Activated T-cell treated with anti-CD3 and anti-CD28 coated beads, Interleukin-2, amount 50 U/mL, for 72 hours (primary cell): ENCODE measurements at places on chromosomes 13 and 19. TPM values are rescaled to one million over a fixed set of nuclear protein-coding genes. Genes with fewer than 3 reads are reported as not detected.

- DNase-seq, result no peak
- peaks cover 20% of the 10 kb centered on the region for H3K27me3 ChIP-seq
- H3K4me3 ChIP-seq, result no peak overlapping the region
- no peaks in the 10 kb centered on the region for H3K36me3 ChIP-seq
- no peak overlapping the region for H3K27ac ChIP-seq
- H3K4me1 ChIP-seq, result peaks cover 10% of the 10 kb centered on the region
Observed at GRCh38 chr19:31312677-31313244, 36.5 kb downstream of the TSHZ3 start.

DNA sequence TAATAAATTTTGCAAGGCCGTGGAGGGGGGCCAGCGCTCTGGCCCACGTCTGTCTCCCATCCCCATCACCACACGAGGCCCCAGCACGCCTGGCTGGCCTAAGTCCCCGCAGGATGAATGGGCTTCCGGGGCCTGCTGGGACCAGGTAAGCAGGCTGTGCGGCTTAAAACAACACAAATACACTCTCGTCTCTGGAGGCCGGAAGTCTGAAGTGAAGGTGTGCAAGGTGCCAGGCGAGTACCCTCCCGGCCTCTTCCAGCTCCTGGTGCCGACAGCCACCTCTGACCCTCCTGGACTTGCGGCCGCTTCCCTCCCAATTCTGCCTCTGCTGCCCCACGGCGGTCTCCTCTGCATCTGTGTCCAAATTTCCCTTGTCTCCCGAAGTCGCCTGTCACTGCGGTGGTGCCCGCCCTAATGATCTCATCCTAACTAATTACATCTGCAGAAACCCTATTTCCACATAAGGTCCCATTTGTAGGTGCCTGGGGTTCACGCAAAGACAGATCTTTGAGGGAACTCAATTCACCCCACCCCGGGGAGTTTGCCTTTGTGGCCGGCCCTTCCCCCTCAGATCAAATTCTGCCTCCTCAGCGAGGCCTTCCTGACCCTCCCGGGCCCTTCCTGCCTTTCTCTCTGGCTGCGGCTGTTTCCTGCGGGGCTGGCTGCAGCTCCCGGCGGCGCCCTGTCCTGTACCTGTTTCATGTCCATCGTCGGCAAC, 8.1 kb upstream of the PTBP1 start:
- H3K4me3 ChIP-seq, result no peak overlapping the region
- no peaks in the 10 kb centered on the region for H3K4me1 ChIP-seq
- peaks cover 6% of the 10 kb centered on the region for H3K27me3 ChIP-seq
- no peaks in the 10 kb centered on the region for H3K36me3 ChIP-seq
- no peak overlapping the region for H3K27ac ChIP-seq

- DNase-seq, result no peak
- peaks cover 24% of the 10 kb centered on the region for H3K4me1 ChIP-seq
- H3K27me3 ChIP-seq, result peaks cover 11% of the 10 kb centered on the region
- H3K36me3 ChIP-seq, result peaks cover 23% of the 10 kb centered on the region
- H3K27ac ChIP-seq, result no peak overlapping the region
- H3K4me3 ChIP-seq, result peak overlapping the region; percentile 48
Observed at GRCh38 chr19:53131727-53132126, 983 bp downstream of the ZNF415 start.

- H3K4me3 ChIP-seq, result no peak overlapping the region
- peaks cover 14% of the 10 kb centered on the region for H3K4me1 ChIP-seq
- H3K36me3 ChIP-seq, result no peaks in the 10 kb centered on the region
- H3K27ac ChIP-seq, result peak overlapping the region; percentile 11
Observed at GRCh38 chr19:17868669-17869068, 3.1 kb upstream of the SLC5A5 start.

GRCh38 chr19:46472592-46472991, 1.2 kb upstream of the PNMA8A start:
- H3K4me3 ChIP-seq, result no peak overlapping the region

DNA sequence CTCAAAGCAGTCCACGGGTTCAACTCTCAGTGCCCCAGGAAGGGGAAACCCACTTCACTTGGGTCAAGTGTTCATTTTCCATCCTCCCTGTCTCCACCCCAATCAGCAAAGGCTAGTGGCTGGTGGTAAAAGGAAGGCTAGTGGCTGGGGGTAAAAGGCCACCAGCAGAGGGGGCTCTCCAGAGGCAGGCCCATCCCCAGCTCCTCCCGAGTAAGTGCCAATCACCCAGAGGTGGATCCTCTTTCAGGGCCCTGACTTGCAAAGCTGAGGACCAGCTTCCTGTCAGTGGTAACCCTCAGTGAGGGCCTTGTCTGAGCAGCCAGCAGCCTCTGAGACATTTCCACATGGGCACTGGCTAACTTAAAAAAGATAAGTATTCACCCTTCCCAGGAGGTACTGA, 22.0 kb upstream of the TPT1 start:
- H3K27ac ChIP-seq, result peak overlapping the region; percentile 41
- H3K4me3 ChIP-seq, result no peak overlapping the region
- H3K27me3 ChIP-seq, result no peaks in the 10 kb centered on the region

DNA sequence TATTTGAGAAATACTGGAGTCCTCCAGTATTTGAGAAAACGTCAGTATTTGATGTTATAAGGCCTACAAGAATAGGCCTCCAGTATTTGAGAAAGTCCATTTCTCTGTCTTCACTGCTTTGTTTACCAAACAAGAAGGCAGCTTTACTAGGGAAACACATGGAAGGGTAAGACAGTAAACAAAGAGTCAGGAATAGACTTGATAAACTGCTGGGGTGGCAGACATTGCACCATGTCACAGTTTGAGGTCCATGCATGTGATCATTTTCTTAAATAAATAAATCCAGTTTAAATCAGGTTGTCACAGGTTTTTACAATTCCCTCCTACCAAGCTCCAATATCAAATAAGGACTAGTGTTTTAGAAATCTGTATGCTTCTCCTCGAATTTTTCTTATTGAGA, 1431.0 kb upstream of the SPRY2 start:
- no peak overlapping the region for H3K4me3 ChIP-seq
- H3K36me3 ChIP-seq, result no peaks in the 10 kb centered on the region
- no peaks in the 10 kb centered on the region for H3K27me3 ChIP-seq
- no peaks in the 10 kb centered on the region for H3K4me1 ChIP-seq
- DNase-seq, result no peak
- no peak overlapping the region for H3K27ac ChIP-seq

DNA sequence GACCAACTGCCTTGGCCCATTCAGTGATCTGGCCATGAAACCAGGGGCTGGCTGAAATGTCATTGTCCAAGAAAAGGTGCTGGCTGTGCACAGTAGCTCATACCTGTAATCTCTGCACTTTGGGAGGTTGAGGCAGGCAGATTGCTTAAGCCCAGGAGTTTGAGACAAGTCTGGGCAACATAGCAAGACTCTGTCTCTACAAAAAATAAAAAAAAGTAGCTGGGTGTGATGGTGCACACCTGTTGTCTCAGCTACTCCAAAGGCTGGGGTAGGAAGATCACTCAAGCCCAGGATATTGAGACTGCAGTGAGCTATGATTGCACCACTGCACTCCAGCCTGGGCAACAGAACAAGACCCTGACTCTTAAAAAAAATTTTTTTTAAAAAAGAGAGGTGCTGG, 28.6 kb upstream of the C19orf12 start:
- no peak for DNase-seq
- H3K27ac ChIP-seq, result no peak overlapping the region
- no peak overlapping the region for H3K4me3 ChIP-seq
- H3K36me3 ChIP-seq, result no peaks in the 10 kb centered on the region

DNA sequence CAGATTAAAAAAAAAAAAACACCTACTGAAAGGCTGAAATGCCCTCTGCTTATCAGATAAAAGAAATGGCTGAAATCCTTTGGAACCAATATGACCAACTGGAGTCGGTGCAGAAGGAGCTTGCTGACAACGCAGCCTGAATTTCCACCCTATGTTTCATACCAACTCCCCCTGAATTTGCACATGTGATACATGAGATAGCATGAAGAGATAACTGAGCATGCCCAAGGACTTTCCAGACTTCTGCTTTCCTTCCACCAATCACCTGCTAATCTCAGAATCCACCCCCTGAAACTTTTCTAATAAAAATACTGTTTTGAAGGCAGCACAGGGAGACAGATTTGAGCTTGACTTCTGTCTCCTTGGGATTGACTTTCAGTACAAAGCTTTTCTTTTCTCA, 32.2 kb upstream of the WDFY2 start:
- no peak for DNase-seq
- no peak overlapping the region for H3K4me3 ChIP-seq
- H3K27ac ChIP-seq, result no peak overlapping the region
- peaks cover 21% of the 10 kb centered on the region for H3K4me1 ChIP-seq
- peaks cover 3% of the 10 kb centered on the region for H3K36me3 ChIP-seq

DNA sequence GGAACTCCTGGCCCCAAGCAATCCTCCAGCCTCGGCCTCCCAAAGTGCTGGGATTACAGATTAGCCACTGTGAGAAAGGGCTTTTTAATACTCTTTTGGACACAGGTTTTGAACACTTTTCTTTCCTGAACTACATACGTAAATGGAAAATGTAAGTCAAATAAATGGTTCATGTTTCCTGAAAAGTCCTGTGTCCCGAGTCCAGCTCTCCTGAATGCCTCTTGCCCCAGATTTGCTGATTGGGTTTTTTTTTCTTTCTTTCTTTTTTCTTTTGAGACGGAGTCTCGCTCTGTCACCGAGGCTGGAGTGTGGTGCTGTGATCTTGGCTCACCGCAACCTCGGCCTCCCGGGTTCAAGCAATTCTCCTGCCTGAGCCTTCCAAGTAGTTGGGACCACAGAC, 24.5 kb downstream of the PTPRS start:
- H3K27me3 ChIP-seq, result peaks cover 7% of the 10 kb centered on the region
- H3K4me1 ChIP-seq, result no peaks in the 10 kb centered on the region
- H3K36me3 ChIP-seq, result no peaks in the 10 kb centered on the region

DNA sequence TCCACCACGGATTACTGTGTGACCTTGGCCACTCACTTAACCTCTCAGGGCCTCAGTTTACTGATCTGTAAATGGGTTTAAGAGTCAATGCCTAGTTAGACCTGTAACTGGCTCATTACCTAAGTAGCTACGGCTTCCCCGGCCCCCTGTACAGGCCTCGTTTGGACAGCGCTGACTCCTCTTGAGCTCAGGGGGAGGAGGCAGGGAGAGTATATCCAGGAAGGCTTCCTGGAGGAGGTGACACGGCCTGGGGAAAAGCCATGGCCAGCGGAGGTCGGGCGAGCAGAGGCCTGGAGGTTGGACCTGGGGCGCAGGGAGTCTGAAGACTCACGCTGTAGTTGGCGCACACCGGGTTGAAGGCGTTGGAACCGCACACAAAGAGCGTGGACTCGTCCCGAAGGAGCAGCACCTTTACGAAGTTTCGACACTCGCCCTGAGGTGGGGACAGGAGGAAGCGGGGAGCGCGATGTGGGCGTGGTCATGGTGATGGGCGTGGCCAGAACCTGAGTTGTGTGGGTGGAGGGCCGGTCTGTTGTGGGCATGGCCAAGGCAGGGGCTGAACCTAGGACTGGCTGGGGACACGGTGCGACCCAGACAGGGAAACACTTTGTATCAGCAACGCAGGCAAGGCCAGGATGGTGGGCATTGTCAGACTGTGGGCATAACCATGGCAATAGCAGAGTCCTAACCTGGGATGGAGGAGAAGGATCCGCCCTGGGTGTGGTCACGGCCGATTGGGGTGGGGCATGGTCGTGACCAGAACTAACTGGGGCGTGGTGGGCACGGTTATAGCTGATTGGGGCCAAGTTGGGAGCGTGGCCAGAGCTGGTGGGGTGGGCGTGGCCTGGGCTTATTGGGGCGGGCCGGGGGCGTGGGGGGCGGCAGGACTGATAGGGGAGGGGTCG, 3.6 kb downstream of the SEMA6B start:
- H3K4me1 ChIP-seq, result no peaks in the 10 kb centered on the region
- H3K27ac ChIP-seq, result no peak overlapping the region
- DNase-seq, result no peak
- H3K27me3 ChIP-seq, result peaks cover 13% of the 10 kb centered on the region
- no peaks in the 10 kb centered on the region for H3K36me3 ChIP-seq
- no peak overlapping the region for H3K4me3 ChIP-seq

GRCh38 chr19:17245535-17245984, at the start of gene NR2F6:
TSS of gene NR2F6 (minus strand) at chr19:17245919. CDS start at chr19:17245220, 699 bp downstream.
- peak within 1 kb of the TSS; percentile 93 for H3K4me3 ChIP-seq
- H3K27me3 ChIP-seq, result peaks cover 9% of the 10 kb centered on the region
- no peak for DNase-seq
- no peak within 1 kb of the TSS for H3K27ac ChIP-seq
- H3K4me1 ChIP-seq, result peaks cover 10% of the 10 kb centered on the region
- no peaks in the 10 kb centered on the region for H3K36me3 ChIP-seq

GRCh38 chr19:54481326-54481930, 8.3 kb upstream of the CDC42EP5 start:
- no peak overlapping the region for H3K27ac ChIP-seq
- H3K4me3 ChIP-seq, result no peak overlapping the region
- H3K27me3 ChIP-seq, result peaks cover 55% of the 10 kb centered on the region
- H3K36me3 ChIP-seq, result no peaks in the 10 kb centered on the region

- peaks cover 26% of the 10 kb centered on the region for H3K4me1 ChIP-seq
- no peak overlapping the region for H3K4me3 ChIP-seq
- H3K36me3 ChIP-seq, result no peaks in the 10 kb centered on the region
- peak; percentile 41 for DNase-seq
- no peaks in the 10 kb centered on the region for H3K27me3 ChIP-seq
Observed at GRCh38 chr13:42970824-42971690, 21.0 kb downstream of the EPSTI1 start.

DNA sequence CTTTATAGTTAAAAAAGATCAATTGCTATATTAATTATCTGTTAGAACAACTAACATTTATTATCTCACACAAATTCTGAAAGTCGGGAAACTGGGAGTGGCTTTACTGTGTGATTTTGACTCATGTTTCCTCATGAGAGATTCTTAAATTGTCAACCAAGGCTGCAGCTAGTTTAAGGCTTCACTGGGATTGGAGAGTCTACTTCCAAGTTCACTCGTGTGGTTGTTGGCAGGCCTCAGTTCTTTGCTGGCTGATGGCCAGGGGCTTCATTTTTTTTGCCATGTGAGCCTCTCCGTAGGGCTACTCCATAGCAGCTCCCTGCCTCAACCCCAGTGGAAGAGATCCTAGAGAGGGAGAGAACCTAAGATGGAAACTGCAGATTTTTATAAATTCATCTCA, 24.5 kb upstream of the LPAR6 start:
- H3K4me1 ChIP-seq, result peaks cover 29% of the 10 kb centered on the region
- DNase-seq, result no peak
- no peaks in the 10 kb centered on the region for H3K27me3 ChIP-seq
- no peak overlapping the region for H3K4me3 ChIP-seq

The NKPD1 gene
- 0.72 TPM for total RNA-seq

The TMEM38A gene
- 2.6 TPM for total RNA-seq

The CYP4F12 gene
- total RNA-seq, result 0.16 TPM

The LRRC25 gene
- not detected for total RNA-seq

The VSTM1 gene
- not detected for total RNA-seq

The CEACAM8 gene
- total RNA-seq, result not detected

The KLK12 gene
- total RNA-seq, result not detected

The RB1 gene
- 32.5 TPM for total RNA-seq

The PCDH17 gene
- not detected for total RNA-seq

The ELANE gene
- total RNA-seq, result not detected
